ENCODE measurements at places on chromosomes 2 and 18.

GRCh38 chr2:187055463-187055862 is 206.5 kb upstream of the ZSWIM2 start:
- DNase-seq: no peak

DNA sequence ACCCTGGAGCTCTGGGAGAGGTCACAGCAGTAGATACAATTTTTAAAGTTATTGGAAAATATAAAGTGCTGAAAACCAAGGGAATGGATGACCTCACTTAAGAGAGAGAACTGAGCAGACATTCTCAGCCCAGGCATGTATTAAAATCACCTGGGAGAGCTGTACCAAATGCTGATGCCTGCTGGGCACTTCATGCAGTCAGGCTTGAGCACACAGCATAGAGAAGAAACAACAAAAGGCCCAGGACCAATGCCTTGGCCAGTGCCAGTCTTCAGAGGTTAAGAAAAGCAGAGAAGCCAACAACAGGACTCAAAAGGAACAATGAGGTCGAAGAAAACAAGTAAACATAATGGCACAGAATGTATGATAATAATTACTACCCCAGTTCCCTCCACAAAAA is 211.8 kb downstream of the L3MBTL4 start:
- no peak for DNase-seq

- DNase-seq: no peak
Observed at GRCh38 chr2:240449764-240450531, 14.5 kb downstream of the GPC1 start.

DNA sequence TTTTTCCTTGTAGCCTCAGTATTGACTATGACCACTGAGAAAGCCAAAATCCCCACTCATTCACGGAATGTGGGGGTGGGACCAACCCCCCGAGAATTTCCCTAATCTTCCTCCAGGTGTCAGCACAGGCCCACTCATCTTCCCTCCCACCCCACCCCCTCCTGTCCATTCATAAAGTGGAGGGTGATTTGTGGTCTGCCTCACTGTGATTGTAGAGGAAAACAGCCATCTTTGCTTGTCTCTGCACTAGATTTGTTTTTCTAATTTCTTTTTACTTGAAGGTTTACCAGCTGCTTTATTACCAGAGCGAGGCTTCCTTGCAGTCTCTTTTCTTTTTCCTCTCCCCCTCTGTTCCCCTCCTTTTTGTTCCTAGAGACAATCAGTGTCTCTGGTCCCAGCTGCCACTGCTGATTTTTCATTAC is 171.8 kb downstream of the ICOS start:
- DNase-seq: peak; percentile 65

DNA sequence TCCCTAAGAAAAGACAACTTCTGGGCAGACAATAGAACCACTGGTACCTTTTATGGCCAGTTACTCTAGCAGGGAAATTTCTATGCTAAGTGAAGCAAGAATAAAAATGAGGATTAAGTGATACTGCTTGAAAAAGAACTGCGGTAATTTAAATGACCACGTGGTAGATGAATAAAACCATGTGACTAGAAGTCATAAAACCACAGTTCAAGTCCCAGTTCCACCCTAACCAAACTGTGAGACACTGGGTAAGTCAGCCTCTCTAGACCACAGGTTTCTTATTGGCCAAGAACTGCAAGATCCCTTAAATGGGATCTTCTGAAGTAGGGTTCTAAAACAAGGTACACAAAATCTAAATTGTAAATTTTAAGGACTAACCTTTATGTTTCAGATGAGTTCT is 12.7 kb downstream of the TMEM237 start:
- DNase-seq: no peak

DNA sequence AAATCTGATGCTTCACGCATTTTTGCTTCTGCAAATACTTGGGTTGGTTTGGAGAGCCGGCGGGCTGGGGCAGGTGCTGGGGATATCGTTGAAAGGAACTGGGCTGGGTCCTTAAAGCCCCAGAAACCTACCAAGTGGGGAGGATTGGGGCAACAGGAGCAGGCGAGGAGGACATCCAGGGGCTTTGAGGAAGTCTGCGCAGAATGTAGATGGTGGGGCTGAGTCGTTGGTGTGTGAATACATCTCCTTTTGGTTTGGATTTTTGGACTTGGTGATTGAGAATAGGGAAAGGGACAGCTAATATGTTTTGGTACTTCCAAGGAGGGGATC is 1.1 kb downstream of the DCC start:
- DNase-seq: no peak

- no peak for DNase-seq
Observed at GRCh38 chr18:51192026-51192425, 5.5 kb downstream of the MEX3C start.

DNA sequence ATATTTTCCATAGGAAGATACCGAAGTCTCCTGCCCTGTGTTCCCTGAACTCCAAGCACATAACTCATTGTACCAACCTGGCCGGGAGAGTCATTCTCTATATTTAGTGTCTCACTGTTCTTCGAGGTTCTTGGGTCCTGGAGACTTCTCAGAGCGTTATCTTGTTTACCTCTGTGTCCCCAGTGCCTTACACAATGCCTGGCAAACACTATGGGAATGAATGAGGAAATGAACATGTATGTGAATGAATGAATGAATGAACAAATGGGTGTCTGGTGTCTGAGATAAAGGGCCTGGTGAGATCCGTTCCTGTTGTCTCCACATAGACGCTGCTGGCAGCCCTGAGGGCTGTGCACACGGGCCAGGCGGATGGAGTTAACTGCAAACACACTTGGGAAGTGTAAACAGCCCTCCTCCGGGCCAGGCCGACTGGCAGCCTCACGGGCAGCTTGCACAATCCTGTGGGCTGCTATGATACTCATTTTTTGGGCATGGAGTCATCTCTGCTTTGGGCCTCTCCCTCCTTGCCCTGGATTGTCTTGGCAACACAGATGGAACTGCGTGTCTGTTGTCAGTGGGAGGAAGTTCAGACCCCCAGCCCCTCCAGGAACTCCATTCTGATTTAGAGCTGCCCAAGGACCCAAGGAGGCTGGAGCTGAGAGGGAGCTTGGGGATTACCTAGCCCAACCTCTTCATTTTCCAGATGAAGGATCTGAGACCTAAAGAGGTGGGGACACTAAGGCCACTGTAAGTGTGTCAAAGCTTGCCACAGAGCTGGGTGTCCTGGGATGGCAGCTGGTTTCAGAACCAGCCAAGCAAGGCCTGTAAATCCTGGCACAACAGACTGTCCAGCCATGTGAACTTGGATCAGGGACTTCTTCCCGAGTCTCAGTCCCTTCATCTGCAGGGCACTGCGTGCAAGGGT is 124.4 kb downstream of the INHBB start:
- no peak for DNase-seq

DNA sequence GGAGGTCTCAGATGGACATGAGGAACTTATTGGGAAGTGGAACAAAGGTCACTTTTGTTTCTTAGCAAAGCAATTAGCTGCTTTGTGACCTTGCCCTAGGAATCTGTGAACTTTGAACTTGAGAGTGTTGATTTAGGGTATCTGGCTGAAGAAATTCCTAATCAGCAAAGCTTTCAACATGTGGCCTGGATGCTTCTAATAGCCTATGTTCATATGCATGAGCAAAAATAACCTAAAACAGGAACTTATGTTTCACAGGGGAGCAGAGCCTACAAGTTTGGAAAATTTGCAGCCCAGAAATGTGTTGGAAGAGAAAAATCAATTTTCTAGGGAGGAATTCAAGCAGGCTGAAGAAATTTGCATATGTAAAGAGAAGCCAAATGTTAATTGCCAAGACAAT is 405.8 kb upstream of the SALL3 start:
- no peak for DNase-seq

DNA sequence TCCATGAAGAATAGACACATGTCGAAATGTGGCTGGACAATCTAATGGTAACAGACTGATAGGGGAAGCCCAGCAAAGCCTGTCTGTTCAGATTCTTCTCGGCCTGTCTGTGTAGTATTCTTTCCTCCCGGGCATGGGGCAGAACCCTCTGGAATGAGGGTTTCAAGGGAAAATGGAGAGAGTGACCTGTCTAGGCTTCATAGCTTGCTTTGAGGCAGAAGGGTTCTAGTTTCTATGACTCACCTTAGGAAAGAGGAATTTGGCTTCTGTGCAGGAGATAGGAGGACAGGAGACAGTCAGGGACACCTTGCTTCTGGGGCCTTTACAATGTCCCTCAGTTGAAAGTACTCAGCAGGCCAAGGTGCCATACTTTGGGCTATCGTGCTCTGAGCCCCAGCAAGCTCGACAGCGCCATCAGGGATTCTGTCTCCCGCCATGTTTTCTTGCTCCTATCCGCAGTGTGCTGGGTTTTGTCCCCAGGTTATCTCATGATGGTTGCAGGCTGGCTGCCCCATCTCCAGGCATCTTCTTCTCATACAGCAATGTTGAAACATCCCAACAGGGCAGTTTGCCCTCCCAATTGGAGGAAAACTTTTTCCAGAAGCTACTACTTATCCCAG is 74.7 kb upstream of the TLK1 start:
- no peak for DNase-seq
